ENCODE measurements at places on chromosomes 3 and 15.

GRCh38 chr15:92898988-92899582 is 1.0 kb upstream of the CHD2 start:
- DNase-seq = no peak

- DNase-seq = no peak
Observed at GRCh38 chr15:29382862-29383261, 113.2 kb upstream of the NSMCE3 start.

GRCh38 chr3:163560459-163560858 is 1517.8 kb downstream of the SI start:
- no peak for DNase-seq

GRCh38 chr15:80462836-80463512 is 58.8 kb downstream of the ARNT2 start:
- no peak for DNase-seq

GRCh38 chr15:59157396-59157795 is 49.2 kb upstream of the LDHAL6B start:
- DNase-seq = no peak

- DNase-seq = no peak
Observed at GRCh38 chr15:45386974-45387373, 8.6 kb upstream of the GATM start.

DNA sequence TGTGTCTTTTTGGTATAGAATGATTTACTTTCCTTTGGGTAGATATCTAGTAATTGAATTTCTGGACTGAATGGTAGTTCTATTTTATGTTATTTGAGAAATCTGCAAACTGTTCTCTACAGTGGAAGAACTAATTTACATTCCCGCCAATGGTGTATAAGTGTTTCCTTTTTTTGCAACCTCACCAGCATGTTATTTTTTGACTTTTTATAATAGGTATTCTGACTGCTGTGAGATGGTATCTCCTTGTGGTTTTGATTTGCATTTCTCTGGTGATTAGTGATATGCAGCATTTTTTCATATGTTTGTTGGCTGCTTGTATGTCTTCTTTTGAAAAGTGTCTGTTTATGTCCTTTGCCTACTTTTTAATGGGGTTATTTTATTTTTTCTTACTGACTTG is 607.2 kb downstream of the OTOL1 start:
- DNase-seq = no peak

DNA sequence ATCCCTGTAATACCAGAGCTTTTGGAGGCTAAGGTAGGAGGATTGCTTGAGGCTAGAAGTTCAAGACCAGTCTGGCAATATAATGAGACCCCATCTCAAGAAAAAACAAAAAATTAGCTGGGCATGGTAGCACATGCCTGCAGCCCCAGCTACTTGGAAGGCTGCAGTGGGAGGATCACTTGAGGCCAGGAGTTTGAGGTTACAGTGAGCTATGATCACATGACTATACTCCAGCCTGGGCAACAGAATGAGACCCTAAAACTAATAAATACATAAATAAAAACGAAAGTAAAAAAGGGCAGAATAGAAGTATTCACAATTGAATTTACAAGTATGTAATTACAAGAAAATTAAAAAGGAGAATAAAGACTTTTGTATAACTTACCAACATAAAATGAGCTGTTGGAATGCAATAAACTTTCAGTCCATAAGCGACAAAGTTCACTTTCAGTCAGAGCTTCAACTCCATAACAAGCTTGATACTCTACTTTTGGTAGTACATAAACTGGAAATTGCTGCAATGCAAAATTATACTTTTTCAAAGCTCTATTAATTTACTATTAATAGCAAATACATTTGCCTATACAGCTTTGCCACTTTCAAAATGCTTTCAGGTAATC is 36.8 kb downstream of the ICE2 start:
- no peak for DNase-seq

- DNase-seq = no peak
Observed at GRCh38 chr3:156323466-156323865, 203.1 kb downstream of the KCNAB1 start.

DNA sequence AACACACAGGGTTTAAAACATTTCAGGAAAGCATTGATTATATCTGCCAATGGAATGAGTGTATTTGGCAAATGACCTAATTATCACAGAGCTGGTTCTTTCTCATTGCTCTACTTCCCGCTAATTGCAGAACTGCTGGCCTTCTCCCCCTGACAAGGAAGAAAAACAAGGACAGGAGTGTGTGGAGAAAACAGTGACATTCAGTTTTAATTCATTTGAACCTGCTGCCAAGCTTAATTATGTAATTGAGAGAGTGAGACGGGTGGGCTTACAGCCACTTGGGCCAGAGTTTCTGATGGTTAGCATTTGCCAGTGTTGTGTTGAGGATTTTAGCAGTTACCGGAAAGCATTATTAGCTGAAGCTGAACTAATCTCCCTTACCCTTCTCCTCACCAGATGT is 301.4 kb downstream of the RBMS3 start:
- no peak for DNase-seq

GRCh38 chr3:37435572-37435971 is 261.2 kb upstream of the LRRFIP2 start:
- no peak for DNase-seq

DNA sequence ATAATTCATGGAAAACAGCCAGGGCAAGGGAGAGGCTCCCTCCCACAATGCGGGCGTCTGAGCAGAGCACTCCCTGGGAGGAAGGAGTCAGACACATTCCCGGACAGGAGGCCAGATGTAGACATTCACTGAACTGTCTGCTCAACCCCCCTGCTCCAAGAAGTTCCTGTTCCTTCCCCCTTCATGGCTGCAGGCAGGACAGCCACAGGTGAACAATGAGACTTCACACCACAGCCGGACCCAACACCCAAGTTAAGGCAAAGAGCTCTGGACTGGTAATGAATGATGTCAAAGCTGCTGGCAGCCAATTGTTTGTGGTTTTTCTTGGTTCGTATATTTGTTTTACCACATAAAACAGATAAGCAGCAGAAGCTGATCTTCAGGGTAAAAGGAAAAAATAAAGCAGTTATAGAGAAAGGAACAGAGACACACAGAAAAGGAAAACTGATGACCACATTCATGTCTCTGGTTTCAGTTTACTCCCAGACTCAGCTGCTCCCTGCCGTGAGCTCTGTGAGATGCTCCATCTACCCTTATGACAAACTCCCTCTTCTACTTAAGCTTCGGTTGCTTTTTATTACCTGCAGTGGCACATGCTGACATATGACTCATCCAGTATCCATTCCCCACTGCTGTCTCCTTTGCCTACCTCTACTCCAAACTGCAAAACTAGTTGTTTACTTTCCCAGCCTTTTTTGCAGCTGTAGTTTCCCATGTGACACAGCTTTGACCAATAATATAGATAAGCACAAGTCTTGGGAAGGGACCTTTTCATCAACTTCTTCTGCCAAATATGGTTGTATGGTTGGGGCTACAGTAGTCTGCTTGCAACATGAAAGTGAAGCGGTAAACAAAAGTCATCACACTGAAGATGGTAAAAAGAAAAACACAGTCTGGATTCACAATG is 33.1 kb downstream of the DZIP1L start:
- no peak for DNase-seq

GRCh38 chr15:23565395-23566070 is at the start of gene MKRN3:
TSS of gene MKRN3 (plus strand) at chr15:23565674. CDS start at chr15:23565783, 109 bp downstream.
- no peak for DNase-seq

Data from activated CD8-positive, alpha-beta memory T cell treated with anti-CD3 and anti-CD28 coated beads for 1 hour (primary cell).